ENCODE measurements at places on chromosomes 2 and 18.

GRCh38 chr2:26504002-26504401 is 26.1 kb upstream of the OTOF start:
- peak overlapping the region; percentile 72 for H3K27ac ChIP-seq
- no peak for DNase-seq
- peak overlapping the region; percentile 67 for H3K4me3 ChIP-seq
- H3K36me3 ChIP-seq: no peaks in the 10 kb centered on the region
- peaks cover 5% of the 10 kb centered on the region for H3K27me3 ChIP-seq
- H3K4me1 ChIP-seq: peaks cover 9% of the 10 kb centered on the region

GRCh38 chr2:85909005-85909404 is 20.2 kb upstream of the ST3GAL5 start:
- peaks cover 2% of the 10 kb centered on the region for H3K4me1 ChIP-seq
- H3K27ac ChIP-seq: no peak overlapping the region
- DNase-seq: no peak

DNA sequence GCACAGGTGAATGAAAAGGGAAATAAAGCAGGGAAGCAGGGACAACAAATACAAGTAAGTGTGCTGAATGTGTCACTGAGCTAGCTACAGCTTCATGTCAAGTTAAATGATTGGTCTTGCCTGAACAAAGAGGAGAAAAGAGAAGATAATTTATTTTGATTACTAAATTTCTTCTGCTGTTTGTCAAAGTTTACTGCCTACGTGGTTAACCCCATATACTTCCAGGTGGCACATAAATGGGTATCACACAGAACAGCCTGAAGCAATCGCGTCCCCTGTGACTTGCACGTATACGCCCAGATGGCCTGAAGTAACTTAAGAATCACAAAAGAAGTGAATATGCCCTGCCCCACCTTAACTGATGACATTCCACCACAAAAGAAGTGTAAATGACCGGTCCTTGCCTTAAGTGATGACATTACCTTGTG is 434.2 kb downstream of the LRRTM4 start:
- H3K36me3 ChIP-seq: no peaks in the 10 kb centered on the region
- peaks cover 2% of the 10 kb centered on the region for H3K27me3 ChIP-seq
- no peak overlapping the region for H3K4me3 ChIP-seq
- no peaks in the 10 kb centered on the region for H3K4me1 ChIP-seq
- no peak overlapping the region for H3K27ac ChIP-seq

- peaks cover 54% of the 10 kb centered on the region for H3K4me1 ChIP-seq
- DNase-seq: no peak
- peak overlapping the region; percentile 39 for H3K27ac ChIP-seq
- H3K4me3 ChIP-seq: no peak overlapping the region
- no peaks in the 10 kb centered on the region for H3K27me3 ChIP-seq
- peaks cover 6% of the 10 kb centered on the region for H3K36me3 ChIP-seq
These were observed 8.7 kb upstream of the GPR17 start for GRCh38 chr2:127637236-127637630.

DNA sequence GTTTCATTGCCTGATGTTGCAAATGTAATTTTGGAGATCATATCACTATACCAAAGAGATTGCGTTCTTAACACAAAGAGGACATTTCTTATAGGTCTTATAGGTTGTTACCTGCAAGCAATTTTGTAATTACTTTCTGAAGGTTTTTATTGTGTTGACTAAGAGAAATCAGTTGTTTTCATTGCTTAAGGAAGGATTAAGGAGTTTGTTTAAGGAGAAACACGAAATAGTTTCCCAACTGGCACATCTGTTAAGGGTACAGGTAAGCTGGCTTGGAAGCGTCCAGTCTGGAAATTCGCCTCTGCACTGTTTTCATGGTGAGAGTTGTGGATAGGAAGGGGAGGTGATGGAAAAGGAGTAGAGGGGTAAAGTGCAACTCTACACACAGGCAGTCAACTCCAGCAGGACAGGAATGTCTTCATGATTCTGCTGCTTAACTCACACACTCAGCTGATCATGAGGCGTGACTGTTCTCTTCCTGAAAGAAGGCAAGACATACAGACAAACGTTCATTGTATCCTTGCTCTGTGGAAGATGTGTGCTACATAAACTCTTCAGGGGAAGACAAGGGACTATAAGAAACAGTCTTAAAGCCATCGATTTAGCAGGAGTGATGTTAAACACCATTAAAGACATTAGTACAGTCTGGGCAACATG is 61.4 kb upstream of the ACSL3 start:
- no peak overlapping the region for H3K4me3 ChIP-seq
- no peaks in the 10 kb centered on the region for H3K36me3 ChIP-seq
- no peaks in the 10 kb centered on the region for H3K4me1 ChIP-seq
- no peak overlapping the region for H3K27ac ChIP-seq
- no peak for DNase-seq

Measured in activated CD8-positive, alpha-beta T cell treated with anti-CD3 and anti-CD28 coated beads, Interleukin-2, amount 10 ng/mL, durations not matched to agents 7 days and 5 days (primary cell).